ENCODE measurements at places on chromosomes 5 and 9.

DNA sequence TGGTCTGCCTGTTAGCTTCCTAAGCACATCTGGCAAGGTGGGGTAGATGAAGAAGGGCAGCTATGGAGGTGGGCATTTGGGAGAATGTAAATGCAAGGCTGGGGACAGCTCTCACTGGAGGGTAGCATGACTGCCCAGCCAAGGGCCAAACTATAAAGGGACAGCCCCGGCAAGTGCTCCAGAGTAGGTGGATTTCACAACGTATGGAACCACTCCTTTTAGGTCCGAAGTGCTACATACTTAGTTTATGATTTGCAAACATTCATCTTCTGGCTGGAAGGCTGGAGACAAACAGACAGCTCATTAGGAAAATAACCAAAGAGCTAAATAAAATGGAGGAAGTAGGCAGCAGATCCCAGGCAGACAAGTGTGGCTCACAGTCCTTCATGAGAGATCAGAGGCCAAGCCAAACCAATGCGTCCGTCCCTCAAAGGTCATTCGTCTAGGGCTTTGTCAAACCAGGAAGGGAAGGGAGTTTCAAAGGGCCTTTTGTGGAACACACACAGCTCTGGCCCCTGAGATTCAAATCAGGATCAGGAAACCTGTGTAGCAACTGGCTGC lies 42.5 kb upstream of the GLRX start:
- no peak for DNase-seq

GRCh38 chr5:98793223-98793622 lies 19.8 kb downstream of the RGMB start:
- no peak for DNase-seq

GRCh38 chr9:13589034-13589737 lies 309.7 kb upstream of the MPDZ start:
- DNase-seq, result no peak

GRCh38 chr9:21392270-21392669 lies 7.1 kb upstream of the IFNA2 start:
- no peak for DNase-seq

GRCh38 chr5:2206293-2207108 lies 323.8 kb upstream of the IRX4 start:
- DNase-seq, result no peak

DNA sequence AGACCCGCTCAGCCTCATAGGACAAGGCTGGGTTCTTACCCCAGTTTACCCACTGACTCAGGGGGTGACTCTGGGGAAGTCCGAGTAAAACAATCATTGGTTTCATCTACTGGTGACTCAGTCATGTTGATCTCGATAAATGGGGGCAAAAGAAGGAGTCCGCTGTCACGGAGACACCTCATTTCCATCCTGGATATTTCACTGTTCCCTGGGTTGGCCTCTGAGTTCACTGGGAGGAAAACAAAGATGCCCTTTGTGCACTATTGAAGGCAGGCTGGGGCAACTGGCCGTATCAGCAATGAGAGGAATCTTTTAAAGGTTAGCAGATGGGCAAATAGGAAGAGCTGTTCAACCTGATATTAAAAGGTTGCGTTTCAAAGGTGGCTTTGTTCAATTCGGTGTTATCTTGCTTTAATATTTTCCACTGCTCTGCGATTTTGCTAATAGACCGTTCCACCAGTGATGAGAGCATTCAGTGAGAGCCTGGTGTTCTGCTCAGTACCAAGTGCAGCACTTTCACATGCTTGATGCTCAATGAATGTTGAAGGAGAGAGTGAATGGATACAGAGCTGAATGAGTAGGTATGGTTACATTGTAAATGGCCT lies 110.2 kb upstream of the EGFLAM start:
- DNase-seq, result no peak

GRCh38 chr5:68189613-68190012 lies 25.9 kb upstream of the PIK3R1 start:
- DNase-seq, result no peak

DNA sequence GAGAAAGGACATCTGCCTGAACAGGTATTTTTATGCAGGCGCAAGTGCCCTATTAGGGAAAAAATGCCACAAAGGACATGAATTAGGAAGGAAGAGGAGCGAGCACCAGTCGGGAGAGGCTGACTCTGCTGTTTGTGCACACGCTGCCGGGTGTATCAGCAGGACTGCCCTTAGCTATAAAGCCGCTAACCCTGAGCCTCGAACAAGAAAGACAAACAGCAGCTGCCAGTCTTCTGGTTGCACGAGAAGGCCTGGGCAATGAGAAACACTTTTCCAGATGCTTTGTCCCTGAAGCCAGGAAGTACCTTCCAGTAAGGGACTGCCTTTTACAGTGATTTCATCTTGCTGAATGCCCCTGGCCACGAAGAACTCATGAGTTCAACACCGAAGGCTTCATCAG lies 12.6 kb downstream of the QSOX2 start:
- no peak for DNase-seq

GRCh38 chr5:39970117-39970798 lies 545.5 kb upstream of the DAB2 start:
- no peak for DNase-seq

DNA sequence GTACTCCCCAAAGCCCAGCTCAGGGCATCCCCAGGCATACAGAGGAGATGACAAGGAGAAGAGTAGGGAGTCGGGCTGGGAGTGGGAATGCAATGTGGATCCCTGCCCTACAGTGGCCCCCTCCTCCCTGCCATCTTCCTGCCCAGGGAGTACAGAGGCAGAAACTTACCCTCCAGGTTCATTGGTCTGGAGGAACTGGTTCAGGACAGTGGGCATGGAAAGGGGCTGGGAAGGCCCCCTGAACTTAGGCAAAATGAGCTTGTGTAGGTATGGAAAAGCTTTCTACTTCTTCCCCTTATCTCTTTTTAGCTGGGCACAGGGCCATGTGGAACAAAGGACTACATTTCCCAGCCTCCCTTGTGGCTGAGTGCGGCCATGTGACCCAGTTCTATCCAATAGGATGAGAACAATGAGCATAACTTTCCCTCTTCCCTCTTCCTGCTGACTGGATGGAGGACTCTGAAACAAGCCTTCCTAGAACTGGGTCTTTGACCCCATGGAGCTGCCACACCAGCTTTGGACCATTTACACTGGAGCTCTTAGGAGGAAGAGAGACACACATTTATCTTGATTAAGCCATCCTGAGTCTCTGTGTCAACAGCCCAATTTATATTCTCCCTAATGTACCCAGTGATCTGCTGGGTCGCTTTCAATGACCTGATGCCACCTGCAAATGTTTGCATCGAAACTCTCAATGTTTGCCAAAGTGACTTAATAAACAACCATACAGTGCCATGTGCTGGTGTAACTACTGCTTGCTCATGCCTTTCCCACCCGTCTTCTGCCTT lies 25.0 kb upstream of the HMCN2 start:
- no peak for DNase-seq

DNA sequence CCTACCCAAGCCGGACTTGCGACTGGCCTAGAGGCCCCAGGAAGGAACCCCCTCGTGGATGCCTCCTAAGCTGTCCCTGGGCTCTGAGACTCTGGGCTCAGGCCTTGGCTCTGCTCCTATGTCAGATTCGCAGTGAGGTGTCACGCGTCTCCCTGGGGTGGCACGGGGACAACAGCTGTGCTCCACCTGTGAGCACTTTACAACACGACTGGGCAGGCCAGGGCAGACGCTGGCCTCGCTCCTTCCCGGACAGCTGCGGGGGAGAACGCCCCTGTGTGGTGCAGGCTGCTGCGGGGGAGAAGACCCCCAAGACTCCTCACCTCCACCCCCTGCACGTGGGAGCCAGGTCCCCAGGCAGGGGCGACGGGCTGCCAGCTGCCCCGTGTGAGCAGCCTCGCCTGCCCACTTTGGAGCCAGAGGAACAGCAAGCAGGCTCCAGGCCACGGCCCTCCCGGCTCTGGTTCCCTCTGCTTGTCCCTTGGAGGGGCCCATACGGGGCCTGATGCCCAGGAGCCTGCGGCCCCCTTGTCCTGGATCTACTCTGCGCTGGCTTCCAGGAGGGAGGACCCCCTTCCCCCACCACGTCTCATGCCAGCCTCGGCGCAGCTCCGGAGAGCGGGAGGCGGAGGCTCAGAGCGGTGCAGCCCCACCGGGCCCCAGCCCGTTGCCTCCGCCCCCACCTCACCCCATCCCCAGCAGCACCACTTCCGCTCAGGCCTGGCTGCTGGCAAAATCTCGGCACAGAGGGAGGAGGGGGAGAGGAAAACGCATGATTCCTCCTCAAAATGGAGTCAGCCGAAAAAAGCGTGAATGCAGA lies 36.0 kb downstream of the SARDH start:
- DNase-seq, result no peak

- no peak for DNase-seq
Observed at GRCh38 chr9:129042016-129042415, 5.6 kb downstream of the MIGA2 start.

All from BJ (cell line).